ELR (cell line): ENCODE measurements at places on chromosomes 7 and 10.

DNA sequence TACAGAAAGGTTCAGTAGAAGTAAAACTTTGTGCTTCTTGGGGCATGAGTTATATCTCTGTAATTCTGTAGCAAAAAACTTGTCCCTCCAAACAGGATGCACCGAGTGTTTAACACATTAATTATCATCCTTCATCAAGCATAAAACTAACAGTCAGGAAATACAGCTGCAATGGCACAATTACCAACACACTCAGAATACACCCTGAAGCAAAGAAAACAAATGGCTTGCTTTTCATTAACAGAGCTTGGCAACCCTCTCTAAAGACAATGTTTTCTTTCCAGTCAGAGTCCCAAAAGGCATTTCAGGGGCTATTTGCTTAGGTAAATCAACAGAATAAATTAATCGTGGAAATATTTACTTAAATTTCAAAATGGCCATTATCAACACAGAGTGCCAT lies 107.7 kb downstream of the ICA1 start:
- no peak for DNase-seq

GRCh38 chr10:51397695-51398094 lies 301.7 kb downstream of the CSTF2T start:
- DNase-seq, result peak; percentile 3

GRCh38 chr7:68840991-68841390 lies 757.3 kb upstream of the AUTS2 start:
- DNase-seq, result no peak

DNA sequence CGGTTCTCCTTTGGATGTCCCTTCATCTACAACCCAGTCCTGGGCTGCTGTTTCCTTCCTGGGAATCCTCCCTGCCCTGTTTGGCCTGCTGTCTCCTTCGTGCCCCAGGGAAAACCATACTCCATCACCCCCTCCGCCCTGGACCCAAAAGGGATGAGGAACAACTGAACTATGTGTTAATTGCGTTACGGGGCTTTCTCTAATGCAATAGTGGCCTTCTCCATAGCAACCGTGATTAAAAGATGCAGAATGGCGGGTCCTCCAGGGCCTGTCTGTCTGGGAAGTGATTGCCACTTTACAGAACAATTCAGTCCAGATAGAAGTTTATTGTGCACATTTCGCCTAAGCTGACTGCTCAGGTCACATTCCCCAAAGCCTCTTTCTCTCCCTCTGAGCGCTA lies 112.0 kb upstream of the FGFR2 start:
- no peak for DNase-seq

GRCh38 chr10:102227050-102227449 lies 951 bp downstream of the ELOVL3 start:
- peak; percentile 54 for DNase-seq

GRCh38 chr10:58335306-58336005 lies 650 bp downstream of the UBE2D1 start:
- peak; percentile 80 for DNase-seq

- peak; percentile 60 for DNase-seq
Observed at GRCh38 chr7:109763611-109764010, 1193.9 kb downstream of the DNAJB9 start.

DNA sequence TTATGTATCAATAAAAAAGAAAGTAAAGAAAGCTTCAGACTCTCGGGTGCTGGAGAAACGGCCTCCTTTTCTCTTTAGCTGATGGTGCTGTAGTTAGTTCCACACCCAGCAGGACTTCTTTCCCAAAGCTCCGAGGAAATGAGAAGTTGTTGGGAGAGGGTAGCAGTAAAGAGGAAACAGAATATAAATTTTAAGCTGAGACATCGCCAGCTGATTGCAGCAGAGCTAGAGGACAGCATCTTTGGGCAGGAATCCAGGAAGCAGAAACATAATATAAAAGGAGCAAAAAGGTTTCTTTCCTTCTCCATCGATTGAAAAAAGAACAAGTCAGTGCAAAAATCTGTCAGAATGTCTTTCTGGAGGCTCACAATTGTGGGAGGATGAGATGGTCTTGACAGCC lies 616.9 kb upstream of the FOXK1 start:
- DNase-seq, result no peak
